ENCODE measurements at places on chromosomes 6 and 20. TPM values are rescaled to one million over a fixed set of nuclear protein-coding genes. Genes with fewer than 3 reads are reported as not detected.

WFDC12 gene
- total RNA-seq = not detected

TRIM10 gene
- not detected for total RNA-seq

- H3K27ac ChIP-seq = no peak overlapping the region
- H3K4me3 ChIP-seq = no peak overlapping the region
- DNase-seq = no peak
- H3K27me3 ChIP-seq = no peaks in the 10 kb centered on the region
- H3K4me1 ChIP-seq = no peaks in the 10 kb centered on the region
- no peaks in the 10 kb centered on the region for H3K36me3 ChIP-seq
Observed at GRCh38 chr20:33474097-33474873, 15.6 kb upstream of the CBFA2T2 start.

DNA sequence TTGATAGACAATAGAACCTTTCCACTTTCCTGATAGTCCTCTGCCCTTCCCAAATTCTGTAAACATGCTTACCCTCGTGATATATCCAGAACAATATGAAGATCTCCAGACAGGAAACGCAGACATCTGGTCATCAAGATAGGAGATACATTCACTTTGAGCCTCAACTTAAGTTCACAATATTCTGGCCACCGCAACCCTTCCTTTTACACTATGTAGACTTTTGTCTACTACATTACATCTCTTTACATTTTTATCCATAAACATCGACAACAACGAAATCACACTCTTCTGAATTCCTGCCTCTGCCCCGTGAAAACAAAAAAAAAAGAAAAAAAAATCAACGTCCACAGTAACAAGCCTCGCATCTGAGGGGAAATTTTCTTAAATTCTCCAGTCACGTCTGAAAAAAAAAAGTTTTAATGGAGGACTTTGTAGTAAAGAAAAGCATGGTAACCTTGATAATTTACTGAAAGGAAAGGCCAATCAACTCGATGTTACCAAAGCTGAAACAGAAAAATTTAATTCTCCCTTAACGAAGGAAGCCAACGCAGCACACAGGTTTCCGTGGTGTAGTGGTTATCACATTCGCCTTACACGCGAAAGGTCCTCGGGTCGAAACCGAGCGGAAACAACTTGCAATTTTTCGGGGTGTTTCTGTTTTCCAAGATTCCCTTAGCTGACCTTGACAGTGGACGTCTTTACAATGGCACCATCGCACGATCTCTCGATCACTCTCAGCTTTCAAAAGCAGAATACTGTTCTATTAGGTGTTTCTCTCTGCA is 21.8 kb downstream of the POM121L2 start:
- H3K36me3 ChIP-seq = peaks cover 23% of the 10 kb centered on the region
- H3K27ac ChIP-seq = no peak overlapping the region
- peaks cover 95% of the 10 kb centered on the region for H3K27me3 ChIP-seq
- H3K4me3 ChIP-seq = no peak overlapping the region

DNA sequence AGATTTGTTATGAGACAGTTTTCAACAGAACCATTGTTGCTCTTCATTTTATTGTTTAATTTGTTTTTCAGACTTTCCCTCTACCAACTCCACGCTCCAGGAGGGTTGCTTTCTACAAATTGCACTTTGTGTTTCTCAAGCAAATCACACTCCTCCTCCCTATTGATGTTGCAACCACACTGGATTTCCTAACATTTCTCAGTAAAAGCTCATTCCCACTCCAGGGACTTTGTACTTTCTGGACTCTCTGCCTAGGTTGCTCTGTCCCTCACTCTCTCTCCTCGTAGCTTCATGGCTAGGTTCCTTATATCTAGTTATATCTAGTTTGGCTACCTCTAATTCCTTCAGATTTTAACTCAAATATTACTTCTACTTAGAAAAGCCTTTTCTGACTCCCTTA is 20.3 kb downstream of the PGK2 start:
- no peak overlapping the region for H3K4me3 ChIP-seq
- no peaks in the 10 kb centered on the region for H3K4me1 ChIP-seq
- DNase-seq = no peak

GRCh38 chr6:66499851-66500250 is 792.8 kb upstream of the EYS start:
- H3K4me1 ChIP-seq = no peaks in the 10 kb centered on the region
- no peaks in the 10 kb centered on the region for H3K27me3 ChIP-seq
- no peak overlapping the region for H3K4me3 ChIP-seq
- H3K36me3 ChIP-seq = no peaks in the 10 kb centered on the region

DNA sequence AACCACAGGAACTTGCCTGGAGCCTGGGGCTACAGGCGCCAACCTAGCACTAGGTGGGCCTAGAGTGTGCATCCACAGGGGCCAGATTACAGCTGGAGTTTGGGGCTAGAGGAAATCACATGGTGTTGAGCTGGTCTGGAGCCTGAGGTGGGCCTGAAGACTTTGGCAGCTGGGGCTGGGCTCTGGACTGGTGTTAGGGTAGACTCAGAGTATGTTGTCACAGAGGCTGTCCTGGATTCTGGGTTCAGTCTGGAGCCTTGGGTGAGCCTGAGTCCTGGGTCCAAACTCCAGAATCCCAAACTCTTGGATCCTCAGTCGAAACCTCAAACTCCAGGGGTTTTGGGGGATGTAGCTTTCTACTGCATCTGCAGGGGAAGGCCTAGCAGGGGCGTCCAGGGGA is 356.7 kb downstream of the FRK start:
- no peaks in the 10 kb centered on the region for H3K4me1 ChIP-seq
- H3K4me3 ChIP-seq = no peak overlapping the region
- no peaks in the 10 kb centered on the region for H3K27me3 ChIP-seq

GRCh38 chr20:32354592-32355416 is 3.3 kb upstream of the ASXL1 start:
- DNase-seq = no peak
- H3K4me1 ChIP-seq = peaks cover 30% of the 10 kb centered on the region
- H3K36me3 ChIP-seq = peaks cover 12% of the 10 kb centered on the region
- peak overlapping the region; percentile 63 for H3K27ac ChIP-seq
- peaks cover 3% of the 10 kb centered on the region for H3K27me3 ChIP-seq

DNA sequence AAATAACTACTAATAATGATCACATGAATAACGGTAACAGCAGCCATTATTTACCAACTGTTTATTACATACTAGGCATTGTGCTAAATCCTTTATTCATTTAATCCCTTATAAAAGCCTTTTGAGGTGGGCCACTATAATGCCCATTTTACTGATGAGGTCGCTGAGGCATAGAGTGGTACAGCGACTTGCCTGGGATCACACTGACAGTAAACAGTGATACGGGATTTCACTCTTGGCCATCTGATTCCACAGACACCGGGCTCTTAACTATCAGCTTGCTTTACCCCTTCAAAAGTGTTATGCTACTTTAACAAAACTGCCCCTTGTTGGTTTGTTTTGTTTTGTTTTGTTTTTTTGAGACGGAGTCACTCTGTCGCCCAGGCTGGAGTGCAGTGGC is 2.2 kb upstream of the RAB22A start:
- H3K4me1 ChIP-seq = peaks cover 50% of the 10 kb centered on the region
- peak overlapping the region; percentile 82 for H3K4me3 ChIP-seq
- peak overlapping the region; percentile 92 for H3K27ac ChIP-seq
- no peaks in the 10 kb centered on the region for H3K27me3 ChIP-seq
- peaks cover 15% of the 10 kb centered on the region for H3K36me3 ChIP-seq

DNA sequence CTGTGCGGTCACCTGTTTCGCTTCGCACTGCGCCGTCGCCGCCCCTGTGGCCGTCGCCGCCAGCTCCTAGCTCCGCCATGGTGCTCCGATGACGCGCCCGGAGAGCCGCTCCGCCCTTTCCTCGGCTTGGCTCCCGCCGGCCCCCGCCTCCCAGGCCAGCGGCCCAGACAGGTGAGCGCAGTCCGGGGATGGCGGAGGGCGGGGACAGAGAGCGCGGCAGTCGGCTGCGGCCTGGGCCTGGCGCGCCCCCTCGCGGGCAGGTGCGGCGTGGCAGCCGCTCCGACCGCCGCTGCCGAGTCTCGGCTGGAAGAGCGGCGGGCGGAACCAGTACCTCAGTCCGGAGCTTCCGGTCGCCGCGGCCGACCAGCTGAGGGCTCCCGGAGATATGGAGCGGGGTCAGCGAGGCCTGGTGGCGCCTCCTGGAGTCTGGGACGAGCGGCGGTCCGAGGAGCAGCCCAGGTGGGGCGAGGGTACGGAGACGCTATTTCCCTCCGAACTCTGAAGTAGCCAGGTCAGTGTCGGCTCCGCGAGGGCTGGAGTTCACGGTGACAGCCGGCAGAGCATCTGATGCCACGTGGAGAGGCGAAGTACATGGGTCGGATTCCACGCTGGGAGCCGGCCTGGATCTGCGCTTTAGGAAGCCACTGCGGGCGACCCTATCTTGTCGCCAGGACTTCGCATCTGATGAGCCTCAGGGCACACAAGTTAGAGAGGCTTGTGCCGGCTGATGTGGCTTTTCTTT is at the start of gene MAP7:
Gene MAP7 (minus strand): TSS at position 93 of the 742 bp plus-strand sequence. CDS start 14 bp downstream, at position 79.
- peak within 1 kb of the TSS; percentile 57 for H3K4me3 ChIP-seq
- peaks cover 63% of the 10 kb centered on the region for H3K27me3 ChIP-seq
- no peaks in the 10 kb centered on the region for H3K4me1 ChIP-seq
- DNase-seq = peak; percentile 78
- no peak within 1 kb of the TSS for H3K27ac ChIP-seq

GRCh38 chr20:47054945-47055344 is 160.3 kb downstream of the EYA2 start:
- H3K4me3 ChIP-seq = no peak overlapping the region
- H3K27me3 ChIP-seq = peaks cover 33% of the 10 kb centered on the region
- no peak overlapping the region for H3K27ac ChIP-seq
- no peaks in the 10 kb centered on the region for H3K4me1 ChIP-seq

DNA sequence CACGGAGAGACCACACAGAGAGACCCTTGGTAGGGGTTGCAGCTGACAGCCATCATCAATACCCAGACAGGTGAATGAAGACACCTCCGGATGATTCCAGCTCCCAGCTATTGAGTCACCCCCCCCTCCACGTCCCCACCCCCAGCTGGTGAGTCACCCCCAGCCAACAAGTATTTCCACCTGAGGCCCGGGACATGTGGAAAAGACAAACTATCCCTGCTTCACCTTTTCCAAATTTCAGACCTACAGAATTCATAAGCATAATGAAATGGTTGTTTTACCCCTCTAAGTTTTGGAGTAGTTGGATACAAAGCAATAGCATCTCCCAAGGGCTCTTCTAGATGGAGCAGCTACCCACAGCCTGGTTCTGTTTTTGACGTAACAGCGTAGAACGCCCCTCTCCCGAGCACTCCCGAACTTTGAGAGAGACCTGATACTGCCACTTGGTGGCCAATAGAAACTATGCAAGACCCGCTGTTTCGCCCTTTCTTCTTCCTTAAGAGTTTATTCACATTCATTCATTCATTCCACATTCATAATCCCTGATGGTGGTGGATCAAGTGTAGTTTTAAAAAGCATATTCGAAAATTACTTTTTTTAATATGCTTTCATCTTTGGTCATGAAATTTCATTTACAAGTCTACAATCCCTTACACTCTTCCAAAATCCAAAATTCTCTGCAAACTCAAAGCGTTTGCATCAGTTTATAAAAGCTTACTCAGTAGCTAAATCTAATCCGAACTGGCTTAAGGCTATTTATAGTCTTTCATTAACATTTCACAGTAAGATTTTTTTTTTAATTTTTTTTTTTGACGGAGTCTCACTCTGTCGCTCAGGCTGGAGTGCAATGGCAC is 15.1 kb upstream of the PPP1R16B start:
- no peaks in the 10 kb centered on the region for H3K36me3 ChIP-seq
- peak; percentile 42 for DNase-seq
- no peak overlapping the region for H3K27ac ChIP-seq
- H3K4me3 ChIP-seq = no peak overlapping the region
- peaks cover 11% of the 10 kb centered on the region for H3K4me1 ChIP-seq

DNA sequence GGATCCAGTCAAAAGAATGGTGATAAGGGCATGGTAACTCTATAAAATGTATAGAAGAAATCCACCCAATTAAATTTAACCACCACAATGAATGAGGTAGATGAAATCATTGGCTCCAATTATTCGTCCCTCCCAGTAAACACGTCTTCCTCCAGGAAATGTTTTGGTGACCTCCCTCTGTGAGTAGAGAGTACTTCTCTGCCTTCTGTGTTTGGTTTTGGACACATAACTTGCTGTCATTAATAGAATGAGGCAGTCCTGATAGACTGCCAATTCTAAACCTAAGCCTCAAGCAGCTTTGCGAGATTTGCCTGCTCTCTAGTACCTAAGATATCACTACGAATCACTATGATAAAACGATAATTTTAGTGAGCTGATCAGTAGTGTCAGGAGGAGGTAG is 632.8 kb downstream of the HDGFL1 start:
- H3K4me1 ChIP-seq = no peaks in the 10 kb centered on the region
- H3K27ac ChIP-seq = no peak overlapping the region

- H3K36me3 ChIP-seq = peaks cover 35% of the 10 kb centered on the region
- peaks cover 19% of the 10 kb centered on the region for H3K4me1 ChIP-seq
- peak; percentile 31 for DNase-seq
- H3K27ac ChIP-seq = peak overlapping the region; percentile 71
- H3K4me3 ChIP-seq = no peak overlapping the region
Observed at GRCh38 chr20:37071481-37071911, 24.3 kb downstream of the RBL1 start.

Measured in activated naive CD8-positive, alpha-beta T cell treated with anti-CD3 and anti-CD28 coated beads for 36 hours (primary cell).